RPMI8226 (cell line): ENCODE measurements at places on chromosomes 12 and 14.

- DNase-seq = no peak
Observed at GRCh38 chr14:60514378-60514740, 5.4 kb downstream of the SIX6 start.

DNA sequence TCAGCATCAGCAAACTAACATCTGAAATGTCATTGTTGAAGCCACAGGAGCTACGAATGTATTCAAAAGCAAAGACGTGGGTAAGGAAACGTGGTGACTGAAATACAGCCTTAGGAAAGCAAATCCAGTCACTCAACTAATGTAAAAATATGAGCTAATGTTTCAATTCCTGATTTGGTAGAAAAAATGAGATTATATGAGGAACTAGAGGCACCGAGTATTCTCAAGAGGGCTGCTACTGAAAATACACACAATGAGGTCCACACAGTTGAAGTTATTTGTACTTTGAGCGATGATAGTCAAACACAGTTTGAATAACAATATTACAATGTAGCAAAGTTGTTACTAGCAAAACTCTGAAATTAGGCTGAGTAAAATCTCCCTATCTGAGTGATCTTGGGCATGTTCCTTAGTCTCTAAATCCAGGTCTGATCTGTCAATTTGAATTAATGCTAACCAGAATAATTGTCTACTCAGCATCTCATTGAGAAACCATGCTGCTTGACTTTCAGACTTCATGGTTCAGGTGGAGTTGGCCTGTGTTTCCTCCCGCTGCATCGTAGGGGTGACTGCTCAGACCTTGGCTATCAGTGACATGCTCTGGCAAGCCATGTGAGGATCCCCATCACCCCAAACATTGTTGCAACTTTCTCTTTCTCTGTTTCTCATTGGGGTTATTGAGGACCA, 467.1 kb upstream of the SOX5 start:
- DNase-seq = no peak

DNA sequence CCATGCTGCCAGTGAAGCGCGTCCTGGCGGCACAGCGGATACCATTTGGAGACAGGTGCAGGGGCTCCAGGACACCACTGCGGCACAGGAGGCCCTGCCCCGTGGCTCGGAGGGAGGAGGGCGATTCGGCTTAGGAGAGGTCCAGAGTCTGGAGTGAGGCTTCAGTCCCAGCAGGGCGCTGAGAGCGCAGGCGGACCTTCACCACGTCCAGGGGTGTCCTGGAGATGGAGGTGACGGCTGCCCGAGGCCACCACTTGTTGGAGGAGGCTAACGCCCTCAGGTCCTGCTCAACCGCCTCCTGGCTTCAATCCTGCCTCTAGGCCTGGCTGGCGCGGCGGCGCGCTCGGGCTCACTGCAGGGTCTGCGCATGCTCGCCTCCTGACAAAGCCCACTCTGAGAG, 45.7 kb downstream of the EIF2S3B start:
- no peak for DNase-seq

GRCh38 chr12:87082756-87083155, 826.6 kb upstream of the MGAT4C start:
- no peak for DNase-seq

- DNase-seq = no peak
Observed at GRCh38 chr12:34396006-34396860, 373.9 kb downstream of the ALG10 start.
